ENCODE measurements at places on chromosomes 5 and 9. TPM values are rescaled to one million over a fixed set of nuclear protein-coding genes. Genes with fewer than 3 reads are reported as not detected.

The BTNL8 gene
- not detected for total RNA-seq

The DNAJA1 gene
- 278 TPM for total RNA-seq

The GARNL3 gene
- 1.8 TPM for total RNA-seq

The FAM221B gene
- total RNA-seq: not detected

The HNRNPA0 gene
- total RNA-seq: 52.1 TPM

The ZNF883 gene
- 0.90 TPM for total RNA-seq

The FBP1 gene
- 0.13 TPM for total RNA-seq

The MGAT1 gene
- total RNA-seq: 87.7 TPM

The PCDHGA5 gene
- 0.18 TPM for total RNA-seq

The PAEP gene
- total RNA-seq: not detected

The SLC46A2 gene
- total RNA-seq: not detected

The SLC25A2 gene
- total RNA-seq: not detected

The PCDHA10 gene
- not detected for total RNA-seq

All from A549 treated with ZK216348 at 1 μM for 4 hours (cell line).